Lung microvascular endothelial cell (primary cell): ENCODE measurements at places on chromosomes 7 and 10. TPM values are rescaled to one million over a fixed set of nuclear protein-coding genes. Genes with fewer than 3 reads are reported as not detected.

SMO gene
- 3.1 and 3.4 TPM in 2 replicates for total RNA-seq

RPEL1 gene
- under 0.01 and 0.20 TPM in 2 replicates for total RNA-seq

CREM gene
- 64.7 and 78.4 TPM in 2 replicates for total RNA-seq

ANKRD2 gene
- total RNA-seq = 0.20 and 0.44 TPM in 2 replicates

CDHR3 gene
- 0.60 and 1.1 TPM in 2 replicates for total RNA-seq

INMT gene
- total RNA-seq = under 0.01 TPM in 1 of 2 replicates, not detected in the other

FOXP2 gene
- 1.1 and 13.7 TPM in 2 replicates for total RNA-seq

OPALIN gene
- not detected in 2 replicates for total RNA-seq

MRLN gene
- not detected in 2 replicates for total RNA-seq

STK31 gene
- 0.20 and 0.22 TPM in 2 replicates for total RNA-seq

AKR1C4 gene
- total RNA-seq = not detected in 2 replicates

INSIG1 gene
- 42.1 and 66.5 TPM in 2 replicates for total RNA-seq

MTG1 gene
- 25.9 and 29.4 TPM in 2 replicates for total RNA-seq

ANXA8L1 gene
- not detected in 2 replicates for total RNA-seq

ABCB4 gene
- not detected in 2 replicates for total RNA-seq
